ENCODE measurements at places on chromosomes 7 and 10. TPM values are rescaled to one million over a fixed set of nuclear protein-coding genes. Genes with fewer than 3 reads are reported as not detected.

The TMEM225B gene
- 0.53 TPM for total RNA-seq

The HTR5A gene
- not detected for total RNA-seq

The C7orf57 gene
- total RNA-seq, result 2.4 TPM

The SLC18A3 gene
- not detected for total RNA-seq

The NEBL gene
- total RNA-seq, result 18.7 TPM

The TMEM140 gene
- 0.53 TPM for total RNA-seq

The COL28A1 gene
- total RNA-seq, result not detected

The TLX1 gene
- not detected for total RNA-seq

The THSD7A gene
- 0.26 TPM for total RNA-seq

The COL26A1 gene
- total RNA-seq, result not detected

The TYW1B gene
- 3.2 TPM for total RNA-seq

The ZCCHC24 gene
- total RNA-seq, result 0.90 TPM

The ACTL6B gene
- total RNA-seq, result not detected

The SEMA3D gene
- total RNA-seq, result 0.79 TPM

The WASL gene
- 15.0 TPM for total RNA-seq

The NCAPG2 gene
- 3.5 TPM for total RNA-seq

The RSU1 gene
- 30.0 TPM for total RNA-seq

The CALN1 gene
- total RNA-seq, result not detected

The SLC13A1 gene
- not detected for total RNA-seq

The PPP1R3A gene
- not detected for total RNA-seq

The FFAR4 gene
- not detected for total RNA-seq

The PNLIPRP1 gene
- not detected for total RNA-seq

The GOLGA7B gene
- total RNA-seq, result 0.26 TPM

The JCAD gene
- total RNA-seq, result not detected

The TMEM184A gene
- total RNA-seq, result 43.8 TPM

The KIF11 gene
- 1.3 TPM for total RNA-seq

The C1GALT1 gene
- 31.1 TPM for total RNA-seq

The PAPOLB gene
- under 0.01 TPM for total RNA-seq

The HELLS gene
- 2.8 TPM for total RNA-seq

The SPDYE1 gene
- total RNA-seq, result not detected

The HBP1 gene
- total RNA-seq, result 69.5 TPM

The SERPINE1 gene
- total RNA-seq, result 20.6 TPM

The LIPM gene
- total RNA-seq, result not detected

The RASSF4 gene
- total RNA-seq, result 0.51 TPM

The GCK gene
- total RNA-seq, result 0.53 TPM

The CCM2 gene
- 45.0 TPM for total RNA-seq

The NRCAM gene
- total RNA-seq, result 0.26 TPM

The EVX1 gene
- not detected for total RNA-seq

The HMX2 gene
- not detected for total RNA-seq

The CALML3 gene
- total RNA-seq, result 1.0 TPM

The CADPS2 gene
- total RNA-seq, result 2.0 TPM

The COL1A2 gene
- 46.9 TPM for total RNA-seq

The C7orf33 gene
- not detected for total RNA-seq

The MYH16 gene
- 0.53 TPM for total RNA-seq

The CCDC172 gene
- not detected for total RNA-seq

The NUP205 gene
- total RNA-seq, result 45.0 TPM

The CC2D2B gene
- not detected for total RNA-seq

The UBE2H gene
- total RNA-seq, result 84.2 TPM

The CALML5 gene
- total RNA-seq, result 0.79 TPM

The PSD gene
- total RNA-seq, result under 0.01 TPM

The C10orf62 gene
- total RNA-seq, result not detected

The ANKRD30A gene
- total RNA-seq, result not detected

The VSTM2A gene
- total RNA-seq, result not detected

The SLC25A28 gene
- total RNA-seq, result 15.4 TPM

The ASIC3 gene
- under 0.01 TPM for total RNA-seq

Data from bronchial epithelial cell (primary cell).